ENCODE measurements at places on chromosomes 16 and 17.

GRCh38 chr16:72805486-72805885, 242.4 kb downstream of the ZFHX3 start:
- DNase-seq = no peak

DNA sequence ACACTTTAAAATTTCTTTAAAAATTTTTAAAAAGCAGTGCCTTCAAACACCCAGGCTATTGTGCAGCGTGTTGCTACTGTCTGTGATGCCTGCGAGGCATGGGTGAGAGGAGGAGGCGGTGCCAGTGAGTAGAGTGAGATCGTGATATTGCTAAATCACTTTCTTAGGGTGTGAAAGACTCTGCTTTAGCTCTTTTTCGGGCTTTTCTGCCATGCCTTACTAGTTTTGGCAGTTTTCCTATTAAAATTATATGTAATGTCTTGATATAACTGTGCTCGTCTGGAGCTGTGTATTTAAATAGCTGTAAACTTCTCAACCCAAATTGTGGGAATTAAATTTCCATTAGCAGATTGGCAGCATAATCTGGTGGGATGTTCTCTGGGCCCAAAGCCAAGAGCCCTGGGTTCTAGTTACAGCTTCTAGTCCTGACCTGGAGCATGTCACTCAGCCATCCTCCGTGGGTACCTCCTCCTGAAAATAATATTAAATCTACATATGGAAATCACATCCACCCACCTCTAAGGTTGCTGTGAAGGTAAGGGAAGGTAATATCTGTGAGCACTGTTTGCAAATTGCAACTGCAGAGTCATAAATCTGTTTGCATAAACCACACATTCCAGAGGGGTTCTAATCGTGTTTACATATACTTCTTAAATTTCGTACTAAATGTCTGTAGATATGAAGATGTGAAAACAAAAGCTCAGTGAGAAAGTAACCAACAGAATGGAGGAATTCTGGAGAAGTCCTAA, 264.3 kb upstream of the CACNG5 start:
- no peak for DNase-seq

- no peak for DNase-seq
Observed at GRCh38 chr16:27516365-27516764, 33.3 kb downstream of the GTF3C1 start.

DNA sequence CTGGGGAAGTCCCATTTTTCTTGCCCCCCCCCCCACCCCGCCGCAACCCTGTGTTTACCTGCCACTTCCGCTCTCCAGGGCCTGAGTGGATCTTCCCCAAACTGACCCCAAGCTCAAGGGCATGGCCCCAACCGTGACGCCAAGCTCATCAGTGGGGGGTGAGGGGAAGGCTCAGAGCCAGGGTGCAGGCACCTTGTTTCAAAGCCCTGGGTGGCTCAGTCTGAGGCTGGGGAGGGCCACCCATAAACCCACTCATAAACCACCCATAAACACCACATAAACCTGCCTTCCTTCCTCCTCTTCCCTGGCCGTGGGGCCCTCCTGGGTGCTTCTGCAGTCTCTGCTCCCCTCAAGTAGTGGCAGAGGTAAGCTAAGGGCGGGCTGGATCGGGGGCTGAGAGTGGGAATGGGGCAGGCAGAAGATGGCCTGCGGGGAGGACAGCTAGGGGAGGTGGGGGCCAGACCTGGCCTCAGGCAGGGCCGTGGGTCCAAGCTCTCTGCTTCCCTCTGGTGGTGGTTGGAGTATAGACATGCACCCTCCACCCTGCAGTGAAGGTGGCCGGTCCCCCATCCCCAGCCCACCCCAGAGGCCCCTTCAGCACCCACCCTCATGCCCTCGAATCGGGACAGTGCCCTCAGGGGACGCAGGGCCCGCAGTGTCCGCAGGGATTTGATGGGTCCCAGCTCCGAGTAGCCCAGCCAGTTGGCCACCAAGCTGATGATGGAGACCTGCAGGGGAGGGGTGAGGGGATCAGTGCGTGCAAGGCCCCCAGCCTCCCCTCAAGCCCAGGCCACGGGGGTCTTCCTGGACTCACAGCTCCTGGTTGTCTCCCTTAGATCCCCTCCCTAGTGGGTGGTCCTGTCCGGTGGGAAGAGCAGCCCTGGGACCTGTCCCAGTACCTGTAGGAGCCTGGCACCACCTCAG, 14.6 kb upstream of the CD79B start:
- peak; percentile 48 for DNase-seq

- DNase-seq = no peak
Observed at GRCh38 chr16:48182979-48183537, 27.3 kb upstream of the ABCC12 start.

DNA sequence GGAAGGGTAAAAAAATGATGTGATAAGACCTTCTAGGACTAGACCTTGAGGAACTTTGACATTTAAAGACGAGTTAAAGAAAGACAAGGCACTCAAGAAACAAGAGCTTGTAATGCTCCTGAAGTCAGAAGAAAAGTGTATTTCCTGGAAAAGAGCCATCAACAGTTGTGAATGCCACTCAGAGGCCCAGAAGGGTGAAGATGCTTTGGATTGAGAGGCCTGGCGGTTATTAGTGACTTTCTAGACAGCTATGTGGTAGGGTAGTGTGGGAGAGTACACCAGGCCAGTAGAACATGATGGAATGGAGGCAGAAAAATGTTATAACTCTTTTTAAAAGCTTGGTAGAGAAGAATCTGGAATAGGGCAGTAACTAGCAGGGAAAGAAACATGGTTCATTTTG, 34.1 kb upstream of the ANKFN1 start:
- DNase-seq = no peak

GRCh38 chr16:28521436-28521835, 14.8 kb upstream of the IL27 start:
- no peak for DNase-seq

- DNase-seq = peak; percentile 67
Observed at GRCh38 chr16:87850009-87851006, 19.0 kb downstream of the SLC7A5 start.

DNA sequence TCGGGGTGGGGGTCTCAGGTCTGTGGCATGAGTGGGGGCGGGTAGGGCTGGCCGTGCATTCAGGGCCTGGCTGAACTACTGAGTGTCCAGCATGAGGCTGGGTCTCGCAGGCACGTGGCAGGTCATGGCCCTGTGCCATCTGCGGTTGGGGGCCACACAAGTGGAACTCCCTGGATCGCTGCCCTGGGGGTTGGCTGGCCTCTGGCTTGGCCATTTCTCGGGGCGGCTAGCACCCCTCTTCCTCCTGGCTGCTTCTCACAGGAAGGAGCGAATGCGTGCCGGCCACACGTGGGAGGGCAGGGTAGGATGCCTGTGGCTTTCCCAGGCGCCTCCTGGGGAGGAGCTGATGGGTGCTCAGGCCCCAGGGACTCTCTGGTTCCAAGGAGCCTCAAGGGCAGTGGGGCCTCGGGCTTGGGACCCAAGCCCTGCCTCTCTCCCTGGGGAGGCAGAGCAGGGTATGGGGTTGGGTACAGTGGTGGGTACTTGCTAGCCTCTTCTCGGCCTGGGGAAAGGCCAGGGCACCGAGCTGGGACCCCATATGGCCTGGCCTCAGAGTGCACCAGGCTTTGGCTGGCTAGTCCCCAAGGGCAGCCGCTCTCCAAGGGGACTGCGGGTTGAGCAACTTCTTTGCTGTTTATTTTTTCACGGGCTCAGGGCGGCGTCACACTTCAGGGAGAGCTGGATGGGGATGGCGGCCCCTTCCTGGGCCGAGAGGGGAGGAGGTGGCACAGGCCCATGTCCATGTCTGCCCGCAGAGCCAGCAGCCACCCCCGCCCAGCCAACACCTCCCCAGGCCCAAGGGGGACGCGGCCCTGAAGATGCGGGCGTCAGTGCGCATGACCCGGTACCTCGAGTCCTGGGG, 37.5 kb downstream of the ADCY7 start:
- no peak for DNase-seq

DNA sequence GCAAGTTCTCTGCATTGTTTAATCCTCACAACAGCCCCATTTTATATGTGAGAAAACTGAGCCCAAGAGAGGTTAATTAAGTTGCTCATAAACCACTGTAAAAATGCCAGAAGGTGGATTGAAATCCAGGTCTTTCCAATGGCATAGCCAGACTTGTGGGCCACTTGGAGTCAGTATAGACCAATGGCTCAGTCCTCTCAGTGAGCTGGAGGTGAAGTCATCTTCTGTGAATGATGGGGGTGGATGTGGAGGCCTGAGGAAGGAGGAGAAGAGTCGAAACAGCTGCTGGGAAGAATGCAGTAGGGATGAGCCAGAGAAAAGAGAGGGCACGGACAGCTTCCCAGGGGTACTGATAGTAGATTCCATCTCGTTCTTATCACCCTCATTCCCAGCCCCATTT, 213.4 kb downstream of the SOX9 start:
- DNase-seq = no peak

DNA sequence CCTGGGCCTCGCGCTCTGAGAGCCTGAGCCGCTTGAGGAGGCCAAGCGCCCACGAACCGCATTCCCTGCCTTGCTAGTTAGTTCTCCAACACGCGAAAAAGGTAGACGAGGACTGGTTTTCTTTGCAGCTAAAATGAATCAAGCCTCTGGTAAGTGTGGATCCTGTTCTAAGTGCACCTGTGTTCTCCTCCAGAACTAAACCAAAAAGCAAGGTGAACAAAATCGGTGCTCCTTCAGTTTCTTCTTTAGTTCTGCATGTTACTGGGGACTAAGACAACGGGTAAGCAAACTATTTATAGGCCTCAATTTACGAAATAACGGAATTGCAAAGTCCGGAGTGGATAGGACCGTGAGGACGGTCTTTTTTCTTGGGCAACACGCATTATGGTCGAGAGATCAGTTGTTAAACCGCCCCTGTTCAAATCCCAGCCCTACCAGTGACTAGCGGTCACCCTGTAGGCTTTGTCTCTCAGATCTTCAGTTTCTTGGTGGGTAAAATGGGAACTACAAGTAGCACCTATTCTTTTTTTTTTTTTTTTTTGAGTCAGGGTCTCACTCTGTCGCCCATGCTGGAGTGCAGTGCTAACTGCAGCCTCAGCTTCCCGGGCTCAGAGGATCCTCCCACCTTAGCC, 993 bp upstream of the ANKRD11 start:
- DNase-seq = no peak

DNA sequence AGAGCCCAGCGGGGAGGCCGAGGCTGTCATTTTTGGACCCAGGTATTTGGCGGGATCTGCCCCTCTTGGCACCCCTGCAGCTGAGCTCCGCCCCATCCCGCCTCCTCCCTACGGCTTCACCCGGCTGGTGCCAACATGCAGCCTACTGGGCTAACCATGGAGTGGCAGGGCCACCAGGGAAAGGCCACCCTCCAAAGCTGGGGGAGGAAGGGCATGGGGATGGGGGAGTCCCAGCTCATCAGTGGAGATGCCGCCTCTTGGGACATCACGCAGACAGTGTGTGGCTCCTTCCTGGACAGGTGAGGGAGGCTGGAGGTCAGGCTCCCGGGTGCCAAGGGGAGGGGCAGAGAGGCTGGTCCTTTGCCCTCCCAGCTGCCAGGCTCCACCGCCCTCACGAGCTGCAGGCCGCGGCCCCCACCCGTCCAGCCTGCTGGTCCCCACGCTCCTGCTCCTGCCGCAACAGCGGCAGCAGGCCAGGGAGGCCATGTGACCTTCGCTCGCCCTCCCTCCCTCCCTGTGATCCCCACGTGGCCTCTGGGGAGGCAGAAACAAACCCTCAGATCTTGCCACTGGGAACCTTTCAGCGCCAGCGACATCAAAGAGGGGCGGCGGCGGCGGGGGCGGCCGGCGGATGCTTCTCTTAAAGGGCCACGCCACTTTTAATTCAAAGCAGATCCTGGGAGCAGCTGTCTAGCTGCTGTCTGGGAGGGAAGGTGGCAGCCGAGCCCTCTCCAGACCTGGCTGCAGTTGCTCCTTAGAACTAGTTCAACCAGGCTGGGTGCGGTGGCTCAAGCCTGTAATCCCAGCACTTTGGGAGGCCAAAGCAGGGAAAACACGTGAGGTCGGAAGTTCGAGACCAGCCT, 6.8 kb upstream of the NOTUM start:
- DNase-seq = peak; percentile 91

GRCh38 chr17:31677681-31678080, 181.4 kb downstream of the COPRS start:
- no peak for DNase-seq

DNA sequence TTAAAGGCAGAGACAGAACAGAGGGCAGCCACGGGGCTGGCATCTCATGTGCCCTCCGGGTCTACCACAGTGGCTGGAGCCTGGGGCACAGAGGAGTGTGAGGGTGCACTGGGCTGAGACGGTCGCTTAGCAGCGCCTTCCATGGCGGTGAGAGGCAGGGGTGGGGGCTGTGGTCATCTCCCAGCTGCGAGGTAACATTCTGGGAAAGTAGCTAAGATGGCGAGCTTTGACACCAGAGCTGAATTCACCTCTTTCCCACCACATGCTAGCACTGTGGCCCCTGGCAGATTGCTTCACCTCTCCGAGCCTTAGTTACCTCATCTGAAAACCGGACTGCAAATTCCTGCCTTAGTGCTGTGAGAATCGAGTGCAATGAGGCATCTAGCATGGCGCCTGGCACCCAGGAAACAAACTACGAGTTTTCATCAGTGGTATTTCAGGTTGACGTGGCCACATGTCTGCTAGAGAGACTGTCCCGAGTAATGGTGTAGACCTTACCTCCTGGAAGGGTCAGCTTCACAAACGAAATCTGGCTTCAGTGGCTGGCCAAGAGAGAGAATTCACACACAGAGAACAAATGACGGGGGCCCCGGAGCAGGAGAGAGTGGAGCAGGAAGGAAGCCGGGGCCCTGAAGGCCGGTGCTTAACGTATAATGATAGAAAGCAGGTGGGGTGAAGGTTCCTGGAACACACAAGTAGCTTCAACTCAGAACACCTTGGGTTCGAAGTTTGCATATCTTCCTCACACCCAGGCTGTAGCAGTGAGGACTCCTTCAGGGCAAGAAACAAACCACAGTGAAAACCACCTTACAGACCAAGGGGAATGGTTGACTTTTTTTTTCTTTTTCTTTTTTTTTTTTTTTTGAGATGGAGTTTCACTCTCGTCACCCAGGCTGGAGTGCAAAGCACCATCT, 63.9 kb upstream of the RPH3AL start:
- DNase-seq = peak; percentile 75

GRCh38 chr17:71084219-71084618, 914.9 kb downstream of the KCNJ2 start:
- no peak for DNase-seq

DNA sequence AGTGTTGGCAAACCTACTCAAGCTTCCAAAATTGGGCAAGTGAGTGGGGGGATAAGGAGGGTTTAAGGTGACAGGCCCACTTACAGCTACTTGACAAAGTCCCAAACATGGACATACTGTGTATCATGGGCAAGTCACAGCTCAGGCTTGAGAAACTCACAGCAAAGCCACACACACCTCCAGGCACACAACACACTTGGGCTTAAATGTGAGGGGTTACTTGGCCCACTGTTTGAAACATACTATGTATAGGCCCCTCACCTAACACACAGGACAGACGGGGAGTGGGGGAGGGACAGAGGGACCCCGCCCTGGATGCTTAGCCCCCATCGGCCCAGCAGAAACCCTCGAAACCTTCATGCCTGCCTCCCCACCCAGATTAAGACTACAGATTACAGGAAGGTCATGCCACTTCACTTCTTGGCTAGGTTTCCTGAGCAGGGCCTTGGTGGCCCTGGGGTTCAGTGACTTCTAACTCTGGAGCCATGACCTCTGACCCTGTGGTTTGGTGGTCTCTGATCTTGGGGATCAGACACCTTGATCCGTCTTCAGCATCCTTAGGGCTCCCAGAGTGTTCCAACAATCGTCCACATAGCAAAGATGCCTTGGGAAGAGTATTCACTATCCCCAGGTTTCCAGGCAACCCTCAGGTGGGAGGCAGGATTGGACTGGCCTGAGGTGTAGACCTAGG, 2.3 kb upstream of the SAMD14 start:
- no peak for DNase-seq

Measured in CD4-positive, alpha-beta T cell treated with Interleukin-6 at 100 ng/mL for 8 hours (primary cell).